ENCODE measurements at places on chromosomes 2 and 18.

DNA sequence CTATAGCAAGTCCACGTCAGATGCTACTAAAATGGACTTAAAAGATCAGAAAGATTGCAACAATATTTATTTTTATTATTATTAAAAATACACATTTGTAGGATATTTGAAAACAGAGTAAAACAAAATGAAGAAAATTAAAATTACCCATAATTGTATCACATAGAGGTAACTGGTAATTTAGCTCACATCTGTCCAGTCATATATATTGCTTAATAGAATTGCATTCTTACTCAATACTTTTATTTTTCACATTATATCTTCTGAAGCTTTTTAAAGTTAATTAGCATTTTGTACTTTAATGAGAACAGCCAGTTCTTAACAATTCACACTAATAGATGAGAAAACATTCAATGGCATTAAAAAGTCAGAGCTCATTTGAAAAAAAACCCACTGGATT is 11.5 kb upstream of the RNF144A start:
- no peak for DNase-seq

- DNase-seq, result no peak
Measured at GRCh38 chr2:147511491-147511948, 333.3 kb upstream of the ACVR2A start.

- DNase-seq, result no peak
Measured at GRCh38 chr18:48990481-48991318, 39.9 kb upstream of the SMAD7 start.

GRCh38 chr2:17821535-17822444 is 5.5 kb downstream of the MSGN1 start:
- DNase-seq, result no peak

DNA sequence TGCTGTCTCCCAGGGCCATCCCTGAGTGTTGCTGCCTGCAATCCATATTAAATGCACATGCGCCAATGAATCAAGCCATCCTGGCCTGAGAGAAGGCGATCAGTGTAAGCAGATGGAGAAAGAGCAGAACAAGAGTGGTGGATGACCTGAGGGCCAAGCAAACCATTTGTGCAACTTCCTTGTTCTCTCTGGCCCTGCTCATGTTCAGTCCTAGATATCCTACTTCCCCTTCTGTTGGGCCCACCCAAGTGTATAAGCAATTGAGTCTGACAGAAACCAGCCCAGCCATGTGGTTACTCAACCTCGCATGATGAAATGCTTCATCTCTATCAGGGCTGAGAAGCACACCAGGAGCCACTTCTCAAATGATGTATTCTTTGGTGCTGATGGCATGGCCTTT is 383.1 kb upstream of the ID2 start:
- no peak for DNase-seq

- DNase-seq, result no peak
Measured at GRCh38 chr2:232533944-232534710, 5.4 kb upstream of the CHRNG start.

- no peak for DNase-seq
Measured at GRCh38 chr2:239602290-239603282, 201.8 kb upstream of the HDAC4 start.

Measured in T1000 (cell line).